Caco-2 (cell line): ENCODE measurements at places on chromosomes 2 and 18.

- H3K27ac ChIP-seq = no peak overlapping the region
- peaks cover 7% of the 10 kb centered on the region for H3K4me1 ChIP-seq
- H3K27me3 ChIP-seq = no peaks in the 10 kb centered on the region
- no peak overlapping the region for H3K4me3 ChIP-seq
- DNase-seq = no peak
- no peaks in the 10 kb centered on the region for H3K36me3 ChIP-seq
Measured at GRCh38 chr2:159773886-159774285, 24.1 kb downstream of the CD302 start.

DNA sequence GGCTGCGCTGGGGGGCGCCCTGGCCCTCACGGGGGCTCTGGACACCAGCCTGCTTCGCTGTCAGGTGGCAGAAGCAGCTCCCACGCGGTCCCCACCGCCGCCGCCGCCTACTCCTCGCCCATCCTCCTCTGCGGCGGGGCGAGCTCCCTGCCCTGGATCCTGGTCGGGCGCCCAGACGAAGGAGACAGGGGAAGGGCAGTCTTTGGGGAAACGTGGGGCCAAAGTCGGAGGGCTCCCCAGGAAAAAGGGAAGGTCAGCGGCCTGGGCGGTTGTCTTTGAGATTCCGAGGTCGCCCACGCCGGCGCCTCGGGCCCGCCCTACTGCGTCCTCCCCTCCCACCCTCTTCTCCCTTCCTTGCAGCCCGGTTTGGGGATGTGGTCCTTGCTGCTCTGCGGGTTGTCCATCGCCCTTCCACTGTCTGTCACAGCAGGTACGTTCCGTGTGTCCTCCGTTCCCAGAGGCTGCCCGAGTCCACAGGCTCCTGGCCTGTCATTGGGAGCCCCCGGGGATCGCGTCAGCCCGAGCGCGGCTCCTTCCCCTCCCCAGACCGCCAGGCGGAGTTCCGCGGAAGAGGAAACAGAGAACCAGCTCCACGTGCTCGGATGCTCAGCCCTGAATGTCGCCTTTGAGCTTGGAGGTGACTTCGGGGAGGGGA, 800 bp downstream of the IL1RL2 start:
- H3K4me3 ChIP-seq = no peak overlapping the region
- H3K4me1 ChIP-seq = peaks cover 14% of the 10 kb centered on the region
- H3K36me3 ChIP-seq = no peaks in the 10 kb centered on the region

DNA sequence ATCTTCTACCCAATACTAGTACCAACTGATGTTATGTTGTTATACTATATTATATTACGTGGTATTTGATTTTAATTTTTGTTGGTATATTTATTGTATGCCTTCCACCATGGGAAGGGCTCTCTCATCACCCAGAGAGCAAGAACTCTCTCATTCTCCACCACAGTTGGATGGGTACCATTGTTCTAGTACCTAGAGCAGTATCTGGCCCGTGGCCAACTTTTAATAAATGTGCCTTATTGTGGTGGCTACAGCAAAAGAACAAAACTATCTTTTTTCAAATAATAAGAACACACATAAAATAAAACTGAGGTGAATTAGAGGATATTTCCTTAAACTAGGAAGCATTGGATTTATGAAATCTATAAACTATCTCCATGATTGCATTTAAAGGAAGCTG, 71.8 kb downstream of the PID1 start:
- no peaks in the 10 kb centered on the region for H3K36me3 ChIP-seq
- no peak for DNase-seq
- no peak overlapping the region for H3K27ac ChIP-seq
- peaks cover 3% of the 10 kb centered on the region; the same call in 1 of the 2 replicates for H3K4me1 ChIP-seq

- H3K27ac ChIP-seq = no peak overlapping the region
- H3K36me3 ChIP-seq = no peaks in the 10 kb centered on the region; the same call in 1 of the 2 replicates
- DNase-seq = no peak
- peaks cover under 1% of the 10 kb centered on the region; the same call in 1 of the 2 replicates for H3K4me1 ChIP-seq
- no peaks in the 10 kb centered on the region for H3K27me3 ChIP-seq
Measured at GRCh38 chr18:8616028-8616401, 6.8 kb downstream of the RAB12 start.

GRCh38 chr18:63311118-63312018, 8.2 kb downstream of the BCL2 start:
- DNase-seq = no peak
- H3K27me3 ChIP-seq = no peaks in the 10 kb centered on the region
- no peaks in the 10 kb centered on the region for H3K4me1 ChIP-seq
- H3K4me3 ChIP-seq = no peak overlapping the region
- no peak overlapping the region for H3K27ac ChIP-seq

GRCh38 chr2:162706770-162707169, 131.8 kb downstream of the KCNH7 start:
- no peak overlapping the region for H3K27ac ChIP-seq
- H3K4me1 ChIP-seq = peaks cover 30% of the 10 kb centered on the region
- no peak for DNase-seq
- no peaks in the 10 kb centered on the region for H3K27me3 ChIP-seq
- H3K4me3 ChIP-seq = no peak overlapping the region
- no peaks in the 10 kb centered on the region for H3K36me3 ChIP-seq

GRCh38 chr2:23563673-23564614, 179.0 kb downstream of the KLHL29 start:
- H3K4me1 ChIP-seq = no peaks in the 10 kb centered on the region
- no peak for DNase-seq
- no peak overlapping the region for H3K27ac ChIP-seq
- no peaks in the 10 kb centered on the region; the same call in 1 of the 2 replicates for H3K27me3 ChIP-seq
- no peaks in the 10 kb centered on the region for H3K36me3 ChIP-seq
